ENCODE measurements at places on chromosomes 4 and X. TPM values are rescaled to one million over a fixed set of nuclear protein-coding genes. Genes with fewer than 3 reads are reported as not detected.

DNA sequence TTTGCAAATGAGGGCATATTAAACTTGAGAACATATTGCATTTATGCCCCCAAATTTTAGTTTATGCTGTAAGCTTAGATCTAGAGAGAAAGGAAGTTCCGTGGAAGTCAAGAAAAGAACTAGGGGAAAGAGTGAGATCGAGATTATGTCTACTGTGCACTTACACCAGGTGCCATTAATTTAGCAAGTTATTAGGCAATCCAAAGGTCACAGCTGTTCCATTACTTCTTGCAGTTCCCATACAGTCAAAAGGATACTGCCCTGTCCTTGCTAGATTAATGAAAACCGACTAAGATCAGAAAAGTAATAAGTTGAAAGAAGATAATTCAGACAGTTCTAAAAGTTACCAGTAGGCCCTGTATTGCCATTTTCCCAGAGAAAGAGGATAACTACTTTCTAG is 49.3 kb upstream of the SLC7A11 start:
- no peak for DNase-seq

DNA sequence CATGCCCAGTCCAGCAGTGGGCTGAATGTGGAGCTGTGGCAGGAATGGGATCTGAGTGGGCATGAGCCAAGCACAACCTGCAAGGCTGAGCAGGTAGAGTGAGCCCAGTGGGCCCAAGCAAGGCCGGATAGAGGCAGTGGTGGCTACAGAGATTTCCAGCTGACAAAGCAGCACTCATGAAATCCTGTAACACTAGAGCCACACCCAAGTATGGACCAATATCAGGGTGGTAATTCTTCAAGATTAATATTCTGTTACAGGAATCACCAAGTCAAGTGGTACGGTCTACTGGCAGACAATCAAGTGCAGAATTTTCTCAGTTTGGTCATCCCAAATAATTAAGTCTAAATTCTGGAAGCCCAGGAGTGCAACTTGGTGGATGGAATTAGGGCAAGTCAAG is 132.4 kb upstream of the ENPEP start:
- no peak for DNase-seq

DNA sequence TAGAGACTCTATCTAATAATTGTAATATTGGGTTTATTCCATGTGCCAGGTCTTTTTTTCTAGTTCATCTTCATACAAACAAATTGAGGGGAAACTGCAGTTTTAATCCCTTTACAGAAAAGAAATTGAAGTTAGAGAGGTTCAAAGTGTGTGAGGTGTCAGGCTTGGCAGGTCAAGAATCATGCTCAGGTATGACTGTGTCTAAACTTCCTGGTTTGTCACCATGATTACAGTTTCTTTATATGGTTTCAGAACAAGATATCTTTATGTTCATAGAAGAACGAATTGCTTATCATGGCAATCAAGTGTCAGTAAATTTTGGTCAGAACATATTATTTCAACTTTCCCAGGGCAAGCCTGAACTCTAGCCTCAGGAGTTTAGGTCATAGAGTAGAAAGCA is 460.4 kb downstream of the RAPGEF2 start:
- no peak for DNase-seq

- DNase-seq: no peak
These were observed 7.3 kb upstream of the GUCY1B1 start for GRCh38 chr4:155751569-155751968.

GRCh38 chr4:42638321-42638720 is 18.6 kb downstream of the ATP8A1 start:
- DNase-seq: no peak

The ZCCHC4 gene
- 16.1 TPM for polyA plus RNA-seq

The ZXDA gene
- 5.9 TPM for polyA plus RNA-seq

The CLDN22 gene
- polyA plus RNA-seq: 0.41 TPM

All from renal pelvis (tissue), 12 donors.